ENCODE measurements at places on chromosomes 4 and X. TPM values are rescaled to one million over a fixed set of nuclear protein-coding genes. Genes with fewer than 3 reads are reported as not detected.

- H3K36me3 ChIP-seq, result no peaks in the 10 kb centered on the region
- peaks cover 1% of the 10 kb centered on the region for H3K27me3 ChIP-seq
- no peak overlapping the region for H3K4me3 ChIP-seq
These were observed 31.8 kb upstream of the IQSEC2 start for GRCh38 chrX:53312946-53313727.

- DNase-seq, result no peak
- H3K36me3 ChIP-seq, result no peaks in the 10 kb centered on the region
- H3K4me3 ChIP-seq, result no peak overlapping the region
- no peaks in the 10 kb centered on the region for H3K4me1 ChIP-seq
- H3K27me3 ChIP-seq, result peaks cover 11% of the 10 kb centered on the region
These were observed 152.8 kb upstream of the ANK2 start for GRCh38 chr4:112896609-112897190.

DNA sequence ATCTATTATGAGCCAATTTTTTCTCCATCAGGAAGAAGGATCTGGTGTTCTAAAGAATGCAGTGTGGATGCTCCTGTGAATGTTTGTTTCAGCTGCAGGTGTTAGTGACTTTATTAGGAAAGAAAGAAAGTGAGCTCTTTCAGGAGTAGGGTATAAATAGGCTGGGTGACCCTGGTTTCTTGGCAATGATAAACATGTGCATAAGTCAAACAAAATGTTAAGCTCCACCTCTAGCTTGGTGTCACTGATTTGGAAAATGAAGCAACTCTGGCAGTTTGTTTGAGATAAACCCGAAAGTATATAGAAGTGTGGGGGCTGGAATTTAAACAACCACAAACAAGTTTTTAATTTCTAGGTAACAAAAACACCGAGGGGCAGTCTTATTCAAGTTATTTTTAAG, 152.3 kb downstream of the COL4A6 start:
- no peak for DNase-seq
- no peak overlapping the region for H3K4me3 ChIP-seq
- H3K27me3 ChIP-seq, result peaks cover 1% of the 10 kb centered on the region

DNA sequence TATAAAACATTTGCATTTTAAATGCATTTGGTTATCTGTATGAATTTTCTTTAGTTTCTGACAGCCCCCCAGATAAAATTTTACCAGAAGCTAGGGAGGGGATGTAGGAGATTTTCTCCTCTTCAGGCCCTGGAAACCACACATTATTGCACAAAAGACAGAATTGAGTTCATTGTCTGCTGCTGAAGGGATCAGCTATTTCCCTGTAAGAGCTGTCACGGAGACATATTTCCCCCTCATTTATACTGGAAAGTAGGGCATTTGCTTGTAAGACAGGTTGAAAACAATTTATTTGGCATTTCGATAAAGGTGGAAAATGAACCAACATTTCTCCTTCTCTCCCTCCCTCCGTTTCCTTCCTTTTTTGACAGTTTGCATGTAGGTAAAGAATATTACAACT, 241.3 kb upstream of the LCORL start:
- peaks cover 33% of the 10 kb centered on the region for H3K27me3 ChIP-seq
- no peak for DNase-seq
- H3K36me3 ChIP-seq, result no peaks in the 10 kb centered on the region
- no peak overlapping the region for H3K27ac ChIP-seq
- no peak overlapping the region for H3K4me3 ChIP-seq
- H3K4me1 ChIP-seq, result no peaks in the 10 kb centered on the region

- H3K4me3 ChIP-seq, result no peak overlapping the region
- DNase-seq, result no peak
- H3K36me3 ChIP-seq, result no peaks in the 10 kb centered on the region
- H3K27me3 ChIP-seq, result no peaks in the 10 kb centered on the region
- peaks cover 6% of the 10 kb centered on the region for H3K4me1 ChIP-seq
These were observed 109.0 kb downstream of the ATP11C start for GRCh38 chrX:139823806-139824205.

- no peak for DNase-seq
- no peak overlapping the region for H3K27ac ChIP-seq
- no peaks in the 10 kb centered on the region for H3K36me3 ChIP-seq
These were observed 180.3 kb upstream of the PPARGC1A start for GRCh38 chr4:24070117-24070516.

- H3K36me3 ChIP-seq, result no peaks in the 10 kb centered on the region
- no peak overlapping the region for H3K4me3 ChIP-seq
- no peaks in the 10 kb centered on the region for H3K4me1 ChIP-seq
These were observed 273.3 kb downstream of the DKK2 start for GRCh38 chr4:106762666-106763443.

GRCh38 chr4:179750374-179750773, 2308.1 kb upstream of the AGA start:
- no peak overlapping the region for H3K27ac ChIP-seq
- H3K4me1 ChIP-seq, result no peaks in the 10 kb centered on the region
- no peak overlapping the region for H3K4me3 ChIP-seq
- H3K36me3 ChIP-seq, result no peaks in the 10 kb centered on the region
- no peak for DNase-seq

- no peaks in the 10 kb centered on the region for H3K27me3 ChIP-seq
- peaks cover 4% of the 10 kb centered on the region for H3K4me1 ChIP-seq
- no peak for DNase-seq
- no peaks in the 10 kb centered on the region for H3K36me3 ChIP-seq
These were observed 23.8 kb downstream of the ARHGAP10 start for GRCh38 chr4:147755561-147756295.

DNA sequence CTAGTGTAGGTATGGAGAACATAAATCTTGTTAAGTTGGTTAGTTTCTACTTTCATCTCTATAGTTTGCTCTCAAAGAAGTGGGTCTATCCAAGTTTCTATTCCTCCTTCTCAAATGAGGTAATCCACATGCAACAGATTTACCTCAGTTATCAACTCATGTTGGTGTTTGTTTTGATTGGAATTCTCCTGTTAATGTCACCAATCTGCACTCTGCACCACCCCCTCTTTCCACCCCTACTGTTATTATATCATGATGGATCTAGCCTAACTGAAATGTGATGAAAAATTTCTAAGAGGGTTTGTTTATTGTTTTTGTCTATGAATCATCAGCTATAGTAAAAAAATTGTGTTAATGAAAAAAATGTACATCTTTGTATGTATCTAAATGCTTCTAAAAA, 66.1 kb downstream of the AGTR2 start:
- H3K27ac ChIP-seq, result no peak overlapping the region
- no peaks in the 10 kb centered on the region for H3K36me3 ChIP-seq
- H3K4me3 ChIP-seq, result no peak overlapping the region

DNA sequence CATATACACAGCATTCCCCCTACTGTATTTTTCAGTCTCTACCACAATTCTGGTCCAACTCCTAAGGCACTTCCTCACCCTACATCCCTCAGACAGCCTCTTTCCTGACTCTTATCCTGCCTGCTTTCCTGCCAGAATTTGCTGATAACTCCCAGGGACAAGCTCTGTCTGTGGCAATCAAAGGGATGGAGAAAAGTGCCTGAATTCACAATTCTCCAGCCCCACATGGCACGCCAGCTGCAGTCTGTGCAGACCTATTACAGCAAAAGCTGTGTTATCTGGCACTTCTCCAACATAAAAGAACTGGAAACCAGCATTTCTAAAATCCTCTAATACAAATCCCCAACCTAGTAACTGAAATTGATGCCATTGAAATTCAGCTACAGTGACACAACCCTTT, 404.8 kb downstream of the KLHL13 start:
- no peaks in the 10 kb centered on the region for H3K27me3 ChIP-seq
- DNase-seq, result no peak
- H3K27ac ChIP-seq, result no peak overlapping the region
- no peaks in the 10 kb centered on the region for H3K36me3 ChIP-seq

- H3K27ac ChIP-seq, result no peak overlapping the region
- H3K27me3 ChIP-seq, result no peaks in the 10 kb centered on the region
- H3K36me3 ChIP-seq, result no peaks in the 10 kb centered on the region
These were observed 28.2 kb upstream of the IGSF1 start for GRCh38 chrX:131317326-131317725.

DNA sequence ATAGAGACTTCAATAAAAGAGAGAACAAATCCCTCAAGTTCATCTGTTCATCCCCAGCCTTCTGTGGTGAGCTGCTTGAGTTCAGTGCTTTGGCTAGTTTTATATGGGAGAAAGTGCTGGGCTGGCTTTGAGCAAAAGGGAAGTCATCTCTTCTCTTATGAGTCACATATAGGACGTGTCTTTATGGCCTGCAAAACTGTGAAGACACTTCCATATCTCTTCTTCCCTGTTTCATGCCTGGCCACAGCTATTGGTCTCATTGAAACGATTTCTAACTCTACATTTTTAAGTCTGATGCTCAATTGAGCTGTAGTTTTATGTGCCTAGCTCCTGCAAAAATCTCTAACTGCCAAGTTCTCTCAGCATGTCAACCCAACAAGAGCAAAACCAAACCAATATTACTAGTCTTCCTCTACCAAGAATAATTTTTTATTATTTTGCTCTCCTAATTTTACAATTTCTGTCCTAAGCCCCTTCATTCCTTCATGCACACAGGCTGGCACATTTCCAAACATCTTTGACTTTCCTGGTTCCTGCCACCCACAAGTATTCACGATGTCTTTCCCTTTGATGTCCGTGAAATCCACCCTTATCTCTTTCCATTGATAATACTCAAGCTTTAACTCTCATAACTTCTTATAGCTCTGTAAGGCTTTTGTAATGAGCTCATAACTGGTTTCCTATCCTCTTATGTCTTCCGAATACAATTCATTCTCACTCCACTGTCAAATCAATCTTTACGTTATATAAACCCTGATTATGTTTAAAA, 165.3 kb downstream of the BTC start:
- H3K27ac ChIP-seq, result peak overlapping the region; percentile 2
- no peak for DNase-seq
- H3K4me3 ChIP-seq, result no peak overlapping the region
- H3K36me3 ChIP-seq, result no peaks in the 10 kb centered on the region
- H3K27me3 ChIP-seq, result peaks cover 3% of the 10 kb centered on the region

DNA sequence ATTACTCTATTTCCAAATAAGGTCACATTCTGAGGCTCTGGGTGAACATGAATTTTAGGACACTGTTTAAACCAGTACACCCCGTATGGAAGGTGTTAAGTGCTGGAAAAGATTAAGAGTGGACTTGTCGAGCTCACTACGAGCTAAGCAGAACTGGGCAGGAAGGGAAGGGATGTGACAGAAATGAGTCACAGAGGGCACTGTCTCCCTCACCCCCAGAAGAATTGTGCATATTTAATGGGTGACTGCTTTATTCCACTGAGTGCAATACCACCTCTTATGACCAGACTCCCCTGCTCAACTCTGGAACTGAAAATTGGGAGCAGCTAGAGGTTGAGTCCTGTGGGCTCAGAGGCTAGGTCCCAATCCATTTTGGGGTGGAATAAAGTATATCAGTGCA, 187.4 kb upstream of the RPS6KA3 start:
- peaks cover 18% of the 10 kb centered on the region for H3K4me1 ChIP-seq
- H3K36me3 ChIP-seq, result peaks cover 6% of the 10 kb centered on the region
- H3K27ac ChIP-seq, result peak overlapping the region; percentile 67
- no peak for DNase-seq
- H3K4me3 ChIP-seq, result no peak overlapping the region

DNA sequence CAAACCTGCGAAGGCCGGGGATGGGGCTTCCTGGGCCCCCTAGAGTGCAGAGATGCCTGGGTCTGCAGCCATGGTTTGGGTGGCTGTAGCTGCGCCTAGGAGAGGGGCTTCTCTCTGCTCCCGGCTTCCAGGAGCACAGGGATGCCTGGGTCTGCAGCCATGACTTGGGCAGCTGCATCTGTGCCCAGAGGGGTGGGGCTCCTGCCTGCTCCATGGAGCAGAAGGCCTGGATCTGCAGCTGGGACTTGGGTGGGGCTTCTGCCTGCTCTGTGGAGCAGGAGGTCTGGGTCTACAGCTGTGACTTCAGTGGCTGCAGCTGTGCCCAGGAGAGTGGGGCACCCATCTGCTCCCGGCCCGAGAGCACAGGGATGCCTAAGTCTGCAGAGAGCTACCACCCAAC, 20.8 kb downstream of the SPON2 start:
- H3K27me3 ChIP-seq, result peaks cover 5% of the 10 kb centered on the region
- H3K36me3 ChIP-seq, result no peaks in the 10 kb centered on the region
- peaks cover 1% of the 10 kb centered on the region for H3K4me1 ChIP-seq

DNA sequence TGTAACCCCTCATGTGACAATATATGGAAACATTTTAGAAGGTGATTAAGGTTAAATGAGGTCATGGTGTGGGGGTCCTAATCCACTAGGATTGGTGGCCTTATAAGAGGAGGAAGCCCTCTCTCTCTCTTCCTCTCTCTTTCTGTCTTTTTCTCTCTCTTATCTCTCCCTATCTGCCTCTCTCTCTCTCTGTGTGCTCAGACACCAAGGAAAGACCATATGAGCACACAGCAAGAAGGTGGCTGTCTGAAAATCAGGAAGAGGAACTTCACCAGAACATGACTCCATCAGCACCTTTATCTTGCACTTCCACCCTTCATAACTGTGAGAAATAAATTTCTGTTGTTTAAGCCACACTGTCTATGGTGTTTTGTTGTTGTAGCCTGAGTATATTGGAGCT, 1472.2 kb downstream of the PCDH7 start:
- H3K4me3 ChIP-seq, result no peak overlapping the region
- H3K27me3 ChIP-seq, result no peaks in the 10 kb centered on the region
- DNase-seq, result no peak
- H3K36me3 ChIP-seq, result no peaks in the 10 kb centered on the region

DNA sequence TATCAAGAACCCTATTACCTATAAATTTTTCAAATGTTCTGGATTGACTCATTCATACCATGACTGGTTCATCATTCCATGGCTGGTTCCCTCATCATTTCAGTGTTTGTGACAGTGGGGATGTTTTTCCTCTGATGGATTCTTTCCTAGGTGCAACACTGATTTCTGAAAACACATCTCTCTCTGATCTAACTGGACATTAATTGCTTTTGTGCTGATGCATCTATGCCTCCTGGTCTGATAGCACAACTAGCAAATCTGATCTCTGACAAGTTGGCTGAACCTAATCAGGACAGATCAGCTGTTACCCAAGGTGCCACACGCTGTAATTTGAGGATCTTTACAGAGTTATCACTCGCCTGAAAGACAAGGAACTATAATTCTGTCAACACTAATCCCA, 140.2 kb downstream of the LDB2 start:
- no peak overlapping the region for H3K4me3 ChIP-seq
- no peak overlapping the region for H3K27ac ChIP-seq
- H3K27me3 ChIP-seq, result no peaks in the 10 kb centered on the region
- H3K36me3 ChIP-seq, result no peaks in the 10 kb centered on the region
- no peaks in the 10 kb centered on the region for H3K4me1 ChIP-seq
- DNase-seq, result no peak

- peaks cover 3% of the 10 kb centered on the region for H3K36me3 ChIP-seq
- H3K27ac ChIP-seq, result no peak overlapping the region
- H3K4me3 ChIP-seq, result peak overlapping the region; percentile 82
- no peak for DNase-seq
These were observed 7.2 kb upstream of the NEUROG2 start for GRCh38 chr4:112523008-112523721.

TMPRSS11B gene
- not detected for total RNA-seq

OPN1LW gene
- not detected for total RNA-seq

PQBP1 gene
- total RNA-seq, result 66.4 TPM

OCRL gene
- total RNA-seq, result 3.4 TPM

TIGD2 gene
- total RNA-seq, result 8.4 TPM

DOK7 gene
- not detected for total RNA-seq

BGN gene
- total RNA-seq, result not detected

PCDH7 gene
- total RNA-seq, result not detected

RTL9 gene
- not detected for total RNA-seq

All from naive thymus-derived CD8-positive, alpha-beta T cell (primary cell).